ENCODE measurements at places on chromosomes 12 and 14.

GRCh38 chr12:6097411-6097810 is 27.1 kb downstream of the VWF start:
- DNase-seq, result no peak

GRCh38 chr14:31206536-31207286 is 882 bp downstream of the HECTD1 start:
- DNase-seq, result peak; percentile 3

GRCh38 chr12:84741692-84742091 is 170.9 kb downstream of the SLC6A15 start:
- no peak for DNase-seq

- DNase-seq, result peak; percentile 30
Observed at GRCh38 chr12:40733871-40734270, 41.6 kb downstream of the CNTN1 start.

- DNase-seq, result no peak
Observed at GRCh38 chr12:53989227-53990113, 4.5 kb downstream of the HOXC10 start.

- no peak for DNase-seq
Observed at GRCh38 chr12:3135522-3136461, 58.6 kb downstream of the TSPAN9 start.

Data from NCI-H2081 treated with DMSO at 0.1 percent for 48 hours (cell line).